ENCODE measurements at places on chromosomes 4 and X. TPM values are rescaled to one million over a fixed set of nuclear protein-coding genes. Genes with fewer than 3 reads are reported as not detected.
A peak's percentile ranks its signal among the peaks of the same experiment; 100 is the strongest.

Gene COX7B2
- not detected for total RNA-seq

Gene HSFX3
- total RNA-seq: not detected

Gene FGA
- 47.6 TPM for total RNA-seq

Gene P2RY4
- total RNA-seq: 1.3 TPM

Gene RNF128
- total RNA-seq: 0.32 TPM

- no peaks in the 10 kb centered on the region for H3K27me3 ChIP-seq
- H3K4me1 ChIP-seq: no peaks in the 10 kb centered on the region
- no peak overlapping the region for H3K4me3 ChIP-seq
Observed at GRCh38 chr4:186790630-186791029, 67.0 kb upstream of the FAT1 start.

DNA sequence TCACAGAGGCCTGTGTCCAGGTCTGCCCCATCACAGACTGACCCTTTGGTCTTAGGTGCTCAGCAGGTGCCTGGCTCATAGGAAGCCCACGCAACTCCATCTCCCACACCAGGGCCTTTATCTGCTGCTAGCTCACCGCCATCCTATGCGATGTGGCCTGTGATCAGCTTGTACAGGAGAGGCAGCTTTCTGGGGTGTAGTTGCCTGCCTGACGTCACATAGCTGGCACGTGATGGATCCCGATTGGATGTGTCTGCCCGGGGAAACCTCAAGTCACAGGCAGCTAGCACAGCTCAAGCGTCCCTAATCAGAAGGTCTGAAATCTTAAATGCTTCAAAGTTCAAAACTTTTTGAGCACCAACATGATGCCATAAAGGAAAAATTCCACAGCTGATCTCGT lies 41.2 kb upstream of the CLDN34 start:
- H3K4me3 ChIP-seq: no peak overlapping the region
- no peak for DNase-seq
- H3K36me3 ChIP-seq: no peaks in the 10 kb centered on the region
- no peaks in the 10 kb centered on the region for H3K27me3 ChIP-seq
- H3K4me1 ChIP-seq: no peaks in the 10 kb centered on the region
- no peak overlapping the region for H3K27ac ChIP-seq

DNA sequence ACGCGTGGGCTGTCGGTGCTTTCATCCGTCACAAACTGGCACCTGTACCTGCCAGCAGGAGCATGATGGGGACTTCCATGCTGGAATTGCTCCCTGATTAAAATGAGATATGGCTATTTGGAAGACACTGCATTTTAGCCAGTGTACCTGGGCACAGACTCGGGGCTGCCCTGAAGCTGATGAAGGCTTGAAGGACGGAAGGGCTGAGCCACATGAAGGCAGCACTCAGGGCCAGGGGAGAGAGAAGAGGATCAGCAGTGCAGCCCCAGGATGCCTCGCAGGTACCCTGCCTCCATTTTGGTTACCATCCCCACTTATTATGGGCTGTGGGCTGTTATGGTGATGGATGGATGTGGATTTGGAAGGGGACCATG lies 79.0 kb downstream of the CRMP1 start:
- H3K27me3 ChIP-seq: no peaks in the 10 kb centered on the region
- H3K36me3 ChIP-seq: peaks cover 75% of the 10 kb centered on the region
- no peak overlapping the region for H3K4me3 ChIP-seq
- no peak overlapping the region for H3K27ac ChIP-seq
- H3K4me1 ChIP-seq: no peaks in the 10 kb centered on the region

DNA sequence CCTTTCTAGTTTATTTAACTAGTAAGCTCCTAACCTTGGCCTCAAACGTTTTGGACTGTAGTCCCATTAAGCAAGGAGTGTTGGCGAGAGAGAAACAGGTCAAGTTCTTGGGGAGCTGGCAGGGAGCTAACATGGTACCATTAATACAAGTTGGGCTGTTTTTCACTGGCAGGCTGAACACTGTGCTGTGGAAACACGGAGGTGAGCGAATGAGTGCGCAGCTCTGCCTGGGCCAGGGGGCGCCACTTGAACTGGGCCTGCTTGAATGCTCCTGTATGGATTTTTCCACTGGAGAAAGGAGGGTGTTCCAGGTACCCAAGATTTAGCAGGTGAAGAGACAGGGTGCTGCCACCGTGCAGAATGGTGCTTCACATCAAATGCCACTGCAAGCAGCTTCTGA lies 7.4 kb upstream of the SMS start:
- no peak overlapping the region for H3K4me3 ChIP-seq
- H3K27ac ChIP-seq: peak overlapping the region; percentile 79
- H3K36me3 ChIP-seq: no peaks in the 10 kb centered on the region
- DNase-seq: no peak
- peaks cover 7% of the 10 kb centered on the region for H3K4me1 ChIP-seq
- no peaks in the 10 kb centered on the region for H3K27me3 ChIP-seq

DNA sequence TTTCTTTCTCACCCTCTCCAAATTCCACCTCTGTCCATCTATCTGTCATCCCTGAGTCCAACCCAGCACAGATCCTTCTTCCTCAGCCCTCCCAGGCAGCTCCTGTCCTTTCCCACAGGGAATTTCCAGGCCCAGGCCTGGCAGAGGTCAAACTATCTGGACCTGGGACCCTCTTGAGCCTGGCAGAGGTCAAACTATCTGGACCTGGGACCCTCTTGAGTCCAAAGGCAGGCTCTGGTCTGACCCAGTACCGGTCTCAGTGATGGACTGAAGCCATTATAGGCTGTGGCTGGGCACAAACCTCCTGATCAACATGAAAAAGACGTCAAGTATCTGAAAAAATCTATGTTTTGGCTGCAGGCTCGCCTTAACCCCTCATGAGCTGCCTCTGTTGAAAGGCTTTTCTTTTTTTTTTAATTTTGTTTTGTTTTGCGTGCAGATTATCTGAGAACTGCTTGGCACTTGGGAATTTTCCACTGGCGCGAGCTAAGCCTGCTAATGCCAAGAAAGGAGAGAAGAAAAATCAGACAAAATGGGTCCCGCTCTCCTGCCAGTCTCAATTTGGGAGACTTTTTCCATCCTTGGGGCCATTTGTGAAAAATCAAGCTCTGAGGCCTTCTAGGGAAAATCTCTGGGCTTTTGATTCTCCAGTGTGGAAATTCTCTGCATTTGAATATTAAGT lies 31.2 kb downstream of the MSX1 start:
- no peaks in the 10 kb centered on the region for H3K36me3 ChIP-seq
- H3K27me3 ChIP-seq: no peaks in the 10 kb centered on the region
- H3K4me3 ChIP-seq: no peak overlapping the region
- no peaks in the 10 kb centered on the region for H3K4me1 ChIP-seq
- no peak overlapping the region for H3K27ac ChIP-seq
- no peak for DNase-seq

DNA sequence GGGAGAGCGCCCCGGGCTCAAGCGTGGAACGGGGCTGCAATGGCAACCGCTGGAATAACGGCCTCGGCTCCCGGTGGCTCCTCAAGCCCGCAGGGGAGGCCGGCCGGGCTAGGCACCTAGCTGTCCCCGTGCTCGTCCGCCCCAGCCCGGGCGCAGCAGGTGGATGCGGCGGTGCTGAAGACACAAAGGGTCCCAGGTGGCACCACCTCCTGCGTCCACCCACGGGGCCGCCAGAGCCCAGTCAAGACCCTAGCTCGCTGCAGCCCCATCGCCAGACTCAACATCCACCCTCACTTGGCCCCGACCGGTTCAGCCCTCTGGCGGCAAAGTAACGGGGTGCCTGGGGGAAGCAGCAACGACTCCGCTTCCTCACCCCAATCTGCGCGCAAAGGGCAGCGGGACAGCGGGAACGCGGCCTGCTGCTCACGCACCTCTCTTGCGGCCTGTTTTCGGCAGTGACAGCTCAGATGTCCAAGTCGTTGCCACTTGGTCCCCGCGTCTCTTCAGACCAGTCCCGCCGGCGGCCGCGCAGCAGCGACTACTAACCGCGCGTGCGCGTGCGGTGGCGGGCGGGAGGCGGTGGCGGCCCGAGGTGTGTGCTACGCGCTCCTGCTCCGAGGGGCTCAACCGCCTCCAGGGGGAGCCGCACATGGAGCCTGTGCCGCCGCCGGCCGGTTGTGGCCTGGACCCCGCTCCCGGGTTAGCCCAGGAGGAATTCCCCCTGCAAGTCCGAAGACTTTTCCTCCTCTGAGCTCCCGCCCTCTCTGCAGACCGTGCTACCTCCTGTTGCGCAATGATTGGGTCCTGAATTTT lies at the start of gene CLGN:
Gene CLGN, minus strand, starts transcription at position 543 of the 813 bp plus-strand sequence. CDS start 14,570 bp downstream, outside the sequence.
- H3K4me3 ChIP-seq: peak within 1 kb of the TSS; percentile 66
- no peak within 1 kb of the TSS for H3K27ac ChIP-seq
- peaks cover 3% of the 10 kb centered on the region for H3K4me1 ChIP-seq
- no peaks in the 10 kb centered on the region for H3K36me3 ChIP-seq
- no peak for DNase-seq

DNA sequence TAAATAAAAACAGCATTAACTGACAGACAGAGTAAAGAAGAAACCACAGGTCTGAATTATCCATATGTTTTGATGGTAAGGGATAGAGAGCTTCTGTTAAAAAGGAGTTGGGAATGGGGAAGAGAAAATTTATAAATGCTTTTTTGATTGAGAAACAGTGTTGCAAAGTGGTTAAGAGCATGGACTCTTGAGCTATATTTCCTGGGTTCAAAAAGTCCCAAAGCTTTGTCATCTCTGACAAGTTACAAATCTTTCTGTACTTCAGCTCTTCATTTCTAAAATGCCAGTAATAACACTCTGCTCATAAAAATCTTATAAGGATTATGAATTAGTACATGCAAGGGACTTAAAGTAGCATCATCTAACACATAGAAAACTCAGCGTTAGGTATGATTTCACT lies 62.2 kb downstream of the N4BP2 start:
- no peak for DNase-seq
- no peaks in the 10 kb centered on the region for H3K36me3 ChIP-seq
- H3K27ac ChIP-seq: no peak overlapping the region
- no peak overlapping the region for H3K4me3 ChIP-seq

DNA sequence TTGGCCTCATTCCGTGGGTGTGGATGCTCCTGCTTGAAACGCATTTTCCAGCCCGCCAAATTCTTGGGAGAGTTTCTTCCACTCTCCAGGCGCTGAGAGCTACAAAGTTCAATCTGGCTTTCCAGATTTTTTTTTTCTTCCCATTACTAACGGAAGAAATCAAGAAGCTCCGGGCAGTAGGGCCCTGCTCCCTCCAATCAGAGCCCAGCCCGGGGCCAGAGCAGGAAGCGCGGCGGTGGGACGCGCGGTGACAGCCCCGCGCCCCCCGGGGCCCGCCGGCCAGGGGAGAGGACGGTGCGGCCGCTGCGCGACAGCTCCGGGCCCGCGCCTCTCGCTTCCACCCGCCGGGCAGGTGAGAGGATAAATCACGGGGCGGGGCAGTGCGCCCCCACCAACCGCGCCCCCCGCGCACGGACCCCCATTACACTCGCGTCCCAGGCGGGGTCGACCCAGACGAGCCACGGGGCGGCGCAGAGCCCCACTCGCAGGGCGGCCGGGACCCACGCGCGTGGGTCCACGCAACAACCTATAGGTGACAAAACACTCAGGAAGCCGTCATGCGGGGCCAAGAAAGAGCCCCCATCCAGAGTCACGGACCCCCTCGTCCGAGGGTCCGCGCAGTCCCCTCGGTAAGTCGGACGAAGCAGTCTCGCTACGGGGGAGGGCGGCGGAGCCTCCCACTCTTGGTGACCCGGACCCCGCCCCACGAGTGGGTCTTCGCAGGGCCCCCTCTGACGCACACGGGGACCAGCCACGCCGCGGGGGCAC lies 868 bp downstream of the AFAP1 start:
- peak overlapping the region; percentile 77 for H3K4me3 ChIP-seq
- DNase-seq: no peak
- H3K36me3 ChIP-seq: no peaks in the 10 kb centered on the region
- no peaks in the 10 kb centered on the region for H3K4me1 ChIP-seq
- no peaks in the 10 kb centered on the region for H3K27me3 ChIP-seq
- H3K27ac ChIP-seq: peak overlapping the region; percentile 82
